ENCODE measurements at places on chromosomes 12 and 14.

- no peak for DNase-seq
Observed at GRCh38 chr14:31465111-31465510, 7.8 kb upstream of the DTD2 start.

GRCh38 chr12:65324551-65324950 lies 46.1 kb downstream of the MSRB3 start:
- DNase-seq = no peak

DNA sequence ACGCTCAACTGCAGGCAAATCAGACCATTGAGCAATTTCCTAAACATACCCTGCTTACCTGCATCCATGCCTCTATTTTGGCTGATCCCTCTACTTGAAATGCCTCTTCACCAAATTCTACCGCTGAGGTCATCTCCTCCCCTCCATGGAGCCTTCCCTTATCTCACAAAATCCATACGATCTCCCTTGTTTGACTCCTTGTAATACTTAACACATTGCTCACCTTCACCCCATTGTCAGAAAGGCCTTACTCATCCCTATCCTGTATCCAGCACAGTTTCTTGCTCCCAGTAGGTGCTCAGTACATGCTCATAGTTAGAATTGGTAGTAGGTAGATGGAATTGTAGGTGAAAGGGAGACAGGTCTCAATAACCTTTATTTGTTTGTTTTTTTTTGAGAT lies 5.4 kb downstream of the DDN start:
- peak; percentile 64 for DNase-seq

DNA sequence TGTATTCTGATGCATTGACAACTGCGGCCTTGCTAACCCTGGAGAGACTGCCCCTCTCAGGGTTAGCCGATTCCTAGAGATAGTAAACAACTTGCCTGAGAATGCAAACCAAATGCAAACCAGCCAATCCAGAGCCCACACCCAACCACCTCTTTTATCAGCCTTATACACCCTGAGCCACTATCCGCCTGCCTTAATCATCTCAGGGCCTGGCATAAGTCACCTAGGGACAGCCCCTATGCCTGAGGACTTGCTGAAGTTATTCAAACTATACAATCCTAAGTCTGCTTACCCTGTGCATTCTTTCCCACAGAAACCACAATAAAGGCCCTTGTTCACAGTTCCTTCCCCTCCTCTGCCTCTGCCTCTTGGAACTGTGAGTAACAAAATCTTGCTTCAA lies 177.2 kb downstream of the KCNA5 start:
- no peak for DNase-seq

GRCh38 chr14:92404938-92405337 lies 82.0 kb downstream of the SLC24A4 start:
- no peak for DNase-seq

DNA sequence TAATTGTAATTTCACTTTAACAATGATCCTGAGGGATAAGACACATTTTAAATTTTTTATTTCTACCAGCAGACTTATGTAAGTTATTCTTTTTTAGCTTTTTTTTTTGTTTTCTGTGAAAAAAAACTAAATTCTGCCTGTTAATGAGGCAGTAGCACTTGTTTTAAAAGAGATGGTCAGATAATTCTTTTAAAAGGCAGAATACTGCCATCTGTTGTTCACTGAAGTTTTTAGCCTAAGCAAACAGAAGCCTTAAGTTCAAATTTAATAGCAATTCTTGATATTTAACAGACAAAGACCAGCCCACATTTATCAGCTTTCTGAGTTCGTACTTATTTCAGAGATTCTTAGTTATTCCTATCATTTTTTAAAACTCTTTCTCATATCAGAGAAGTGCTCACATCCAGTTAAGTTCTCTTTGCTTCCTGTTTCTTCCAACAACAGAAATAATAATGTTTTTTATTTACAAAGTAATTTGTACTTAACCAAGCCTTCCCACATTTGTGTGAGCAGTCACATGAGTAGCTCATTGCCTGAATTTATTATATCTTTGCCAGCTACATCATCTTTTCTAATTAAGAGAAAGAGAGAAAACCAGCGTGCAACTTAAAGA lies 93.4 kb upstream of the SLCO1C1 start:
- peak; percentile 32 for DNase-seq

GRCh38 chr14:20343092-20343861 lies at the start of gene PARP2:
TSS of gene PARP2 (plus strand) at chr14:20343635. CDS start at chr14:20343642, 7 bp downstream.
- peak; percentile 99 for DNase-seq

DNA sequence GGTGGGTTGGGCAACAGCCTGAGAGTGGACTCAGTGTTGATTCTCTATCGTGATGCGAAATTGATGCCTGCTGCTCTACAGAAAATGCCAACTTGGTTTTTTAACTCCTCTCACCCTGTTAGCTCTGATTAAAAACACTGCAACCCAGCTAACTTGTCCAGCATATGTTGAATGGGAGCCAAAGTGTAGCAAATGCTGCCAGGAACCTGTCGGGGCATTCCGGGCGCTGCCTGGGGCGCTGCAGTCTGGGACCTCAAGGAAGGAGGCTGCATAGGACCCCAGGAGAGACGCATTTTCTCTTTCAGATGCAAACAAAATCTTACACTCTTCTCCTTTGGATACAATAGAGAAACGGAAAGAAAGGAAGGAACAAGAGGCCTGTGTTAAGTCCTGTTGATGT lies 3.9 kb downstream of the B3GNT4 start:
- no peak for DNase-seq

GRCh38 chr14:24712909-24713308 lies 78.9 kb upstream of the GZMB start:
- DNase-seq = no peak

- peak; percentile 36 for DNase-seq
Observed at GRCh38 chr14:53954551-53955228, 1.9 kb downstream of the BMP4 start.

GRCh38 chr12:27488479-27488878 lies 35.5 kb upstream of the PPFIBP1 start:
- no peak for DNase-seq

- DNase-seq = peak; percentile 45
Observed at GRCh38 chr14:58797010-58797429, 159.3 kb downstream of the DACT1 start.

DNA sequence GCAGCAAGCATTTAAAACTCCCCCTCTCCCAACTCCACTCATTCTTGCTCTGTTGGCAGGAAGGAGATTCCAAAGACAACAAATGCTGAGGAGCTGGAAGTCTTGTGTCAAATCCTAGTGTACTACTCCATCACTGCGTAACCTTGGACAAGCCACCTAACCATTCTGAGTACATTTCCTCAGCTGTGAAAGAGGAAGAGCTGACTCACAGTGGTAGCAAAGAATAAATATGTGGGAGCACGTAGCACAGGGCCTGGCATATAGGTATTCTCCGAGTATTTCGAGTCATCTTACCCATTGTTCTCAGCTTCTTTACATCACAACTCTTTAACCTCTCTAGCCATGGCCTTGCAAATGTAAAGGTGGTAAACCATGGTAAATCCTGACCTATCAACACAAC lies 28.7 kb downstream of the EGLN3 start:
- DNase-seq = peak; percentile 69

- DNase-seq = no peak
Observed at GRCh38 chr12:51706206-51706605, 115.2 kb downstream of the SCN8A start.

- DNase-seq = peak; percentile 11
Observed at GRCh38 chr12:30357766-30358490, 337.7 kb downstream of the IPO8 start.

GRCh38 chr14:60174352-60175254 lies 9.4 kb upstream of the DHRS7 start:
- peak; percentile 11 for DNase-seq

GRCh38 chr12:79673354-79673753 lies 17.4 kb downstream of the PAWR start:
- DNase-seq = peak; percentile 89

DNA sequence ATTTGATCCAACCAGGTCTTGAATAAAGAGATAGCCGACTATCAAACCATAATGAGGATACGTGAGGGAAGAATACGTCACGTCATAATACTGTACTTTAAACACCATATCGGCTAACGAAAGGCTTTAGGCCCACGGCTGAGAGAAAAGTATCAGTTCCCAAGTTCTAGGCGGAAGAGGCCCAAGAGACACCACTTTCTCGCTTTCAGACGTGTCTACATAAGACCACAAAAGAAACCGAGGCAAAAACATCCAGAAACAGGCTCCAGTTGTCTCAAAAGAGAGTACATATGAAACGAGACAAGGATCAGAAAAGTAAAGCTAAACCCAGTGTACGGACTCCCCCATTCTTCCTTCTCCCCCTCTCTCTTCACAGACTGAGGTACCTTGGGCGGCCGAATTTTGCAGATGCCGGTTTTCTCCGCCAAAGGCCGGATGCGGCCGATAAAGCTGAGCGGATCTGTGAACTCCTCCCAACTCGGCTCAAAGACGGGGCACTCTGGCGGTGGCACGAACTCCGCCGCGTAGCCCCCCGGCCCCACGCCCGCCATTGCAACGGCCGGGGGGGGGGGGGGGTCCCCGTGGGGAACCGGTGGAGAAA lies 479 bp downstream of the KDM5A start:
- peak; percentile 33 for DNase-seq

GRCh38 chr14:79487632-79488031 lies 723.7 kb downstream of the DIO2 start:
- no peak for DNase-seq

DNA sequence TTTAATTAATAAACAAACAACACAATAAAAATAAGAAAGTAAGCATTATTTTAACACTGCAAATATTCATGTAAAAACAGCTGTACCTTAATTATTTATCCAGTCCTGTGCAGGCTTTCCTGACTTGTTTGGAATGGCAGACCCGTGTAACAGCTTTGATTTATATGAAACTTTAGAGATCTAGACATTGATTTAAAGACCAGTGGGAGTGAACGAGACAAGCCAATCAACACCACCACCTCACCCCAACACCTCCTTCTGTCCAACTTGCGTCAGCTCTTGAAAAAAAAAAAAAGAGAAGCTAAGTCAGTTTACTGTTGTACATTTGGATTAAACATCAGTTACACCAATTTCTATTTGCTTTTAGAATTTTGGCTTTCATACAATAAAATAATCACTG lies 22.3 kb downstream of the SLC38A4 start:
- no peak for DNase-seq

- no peak for DNase-seq
Observed at GRCh38 chr14:31387091-31387490, 33.3 kb downstream of the HEATR5A start.
